SJSA1 (cell line): ENCODE measurements at places on chromosomes 16 and 17. TPM values are rescaled to one million over a fixed set of nuclear protein-coding genes. Genes with fewer than 3 reads are reported as not detected.
A peak's percentile ranks its signal among the peaks of the same experiment; 100 is the strongest.

The WDR59 gene
- total RNA-seq = 10.0 and 15.2 TPM in 2 replicates

The ESRP2 gene
- total RNA-seq = 0.24 TPM in 1 of 2 replicates, not detected in the other

The HAGH gene
- 22.2 and 65.3 TPM in 2 replicates for total RNA-seq

The ITGAL gene
- total RNA-seq = not detected in 2 replicates

The TAT gene
- not detected in 2 replicates for total RNA-seq

The KRTAP3-1 gene
- not detected in 2 replicates for total RNA-seq

The PMFBP1 gene
- total RNA-seq = 0.69 TPM in 1 of 2 replicates, not detected in the other

The OTOA gene
- total RNA-seq = not detected in 2 replicates

The KCNH4 gene
- total RNA-seq = not detected in 2 replicates

The TPSB2 gene
- total RNA-seq = not detected in 2 replicates

GRCh38 chr16:57903656-57904055 is 67.3 kb downstream of the CNGB1 start:
- no peak for DNase-seq

DNA sequence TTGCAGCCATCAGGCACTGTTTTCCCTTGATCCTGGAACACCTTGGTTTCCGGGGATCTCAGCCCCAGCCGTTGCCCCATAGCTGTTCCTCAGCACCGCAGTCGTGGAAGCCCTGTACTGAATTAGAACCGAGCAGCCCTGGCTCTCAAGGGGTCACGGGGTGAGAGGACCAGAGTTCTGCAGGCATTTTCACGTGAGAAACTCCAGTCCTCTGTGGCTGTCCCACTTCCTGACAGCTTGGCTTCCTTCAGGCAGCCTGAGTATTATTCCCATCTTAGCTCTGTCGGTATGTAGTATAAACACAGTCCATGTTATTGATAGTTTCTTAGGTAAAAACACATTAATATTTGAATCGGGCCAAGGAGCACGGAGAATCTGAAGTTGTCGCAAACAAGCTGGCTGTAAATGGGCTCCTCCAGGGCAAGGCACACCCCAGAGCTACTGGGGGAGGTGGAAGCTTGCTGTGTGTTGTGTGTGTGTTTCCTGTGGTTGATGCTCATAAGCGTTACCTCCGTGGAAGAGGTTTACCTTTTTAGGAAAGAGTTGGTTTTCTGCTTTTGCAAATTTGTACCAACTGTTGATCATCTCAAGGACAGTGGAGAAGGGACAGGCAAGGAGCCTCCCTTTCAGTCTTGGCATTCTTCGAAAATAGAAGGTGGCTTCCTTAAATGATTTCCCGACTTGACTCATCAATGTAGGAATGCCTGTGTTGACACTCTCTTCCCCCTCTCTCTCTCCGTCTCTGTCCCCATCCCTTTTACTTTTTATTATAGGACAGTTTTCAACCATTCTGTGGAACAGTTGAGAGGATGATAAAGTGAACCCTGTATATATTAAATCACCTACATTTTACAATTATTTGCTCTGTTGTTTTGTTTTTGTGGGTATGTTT is 208.9 kb upstream of the CHMP6 start:
- DNase-seq = peak; percentile 79

DNA sequence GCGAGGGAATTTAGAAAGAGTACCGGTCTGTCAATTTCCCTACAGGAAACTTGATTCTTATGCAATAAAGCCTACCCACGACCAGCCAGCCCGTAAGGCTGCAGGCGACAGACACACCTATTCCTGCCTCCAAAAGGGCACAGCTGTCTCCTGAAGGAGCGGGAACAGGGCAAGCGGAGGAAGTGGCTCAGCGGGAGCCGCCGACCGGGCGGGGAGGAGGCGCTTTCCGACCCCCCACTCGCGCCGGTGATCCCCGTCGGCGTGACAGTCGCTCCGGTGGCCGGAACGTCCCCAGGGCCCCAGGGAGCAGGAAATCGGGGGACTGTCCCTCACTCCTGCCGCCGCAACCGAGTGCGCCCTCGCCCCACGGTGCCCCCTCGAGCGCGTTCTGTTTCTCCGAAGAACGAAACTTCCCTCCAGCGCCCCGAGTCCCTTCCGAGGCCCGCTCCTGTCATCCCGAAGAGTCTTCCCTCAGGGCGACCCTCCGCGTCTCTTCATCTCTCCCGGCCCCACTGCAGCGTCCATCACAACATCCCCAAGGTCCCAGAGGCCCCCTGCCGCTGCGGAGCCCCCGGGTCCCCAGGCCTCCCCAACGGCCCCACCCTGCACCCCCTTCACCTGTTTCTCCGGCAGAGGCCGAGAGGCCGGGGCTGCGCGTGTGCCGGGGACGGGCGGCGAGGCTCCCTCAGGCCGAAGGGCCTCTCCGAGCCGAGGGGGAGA is 421 bp downstream of the STAT3 start:
- no peak for DNase-seq

- no peak for DNase-seq
Observed at GRCh38 chr17:46765453-46765852, 53.0 kb downstream of the WNT3 start.

- no peak for DNase-seq
Observed at GRCh38 chr16:67104845-67105244, 4.9 kb upstream of the PHAF1 start.

DNA sequence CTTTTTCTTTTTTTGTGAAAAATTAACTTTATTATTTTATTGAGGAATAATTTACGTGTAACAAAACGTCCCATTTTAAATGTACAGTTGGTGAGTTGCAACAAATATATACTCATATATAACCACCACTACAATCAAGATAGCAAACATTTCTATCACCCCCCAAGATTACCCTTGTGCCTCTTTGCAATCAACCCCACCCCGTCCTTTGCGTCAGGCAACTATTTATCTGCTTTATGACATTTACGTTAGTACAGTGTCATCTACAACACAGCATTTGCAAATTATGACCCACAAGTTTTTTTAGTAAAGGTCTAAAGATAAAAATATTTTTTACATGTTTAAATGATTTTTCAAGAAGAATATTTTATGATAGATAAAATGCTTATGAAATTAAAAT is 485.6 kb upstream of the SOX9 start:
- DNase-seq = no peak

- DNase-seq = no peak
Observed at GRCh38 chr16:12904329-12904671, 2.9 kb downstream of the SHISA9 start.

- DNase-seq = peak; percentile 87
Observed at GRCh38 chr17:17416400-17417360, 60.1 kb upstream of the MED9 start.

DNA sequence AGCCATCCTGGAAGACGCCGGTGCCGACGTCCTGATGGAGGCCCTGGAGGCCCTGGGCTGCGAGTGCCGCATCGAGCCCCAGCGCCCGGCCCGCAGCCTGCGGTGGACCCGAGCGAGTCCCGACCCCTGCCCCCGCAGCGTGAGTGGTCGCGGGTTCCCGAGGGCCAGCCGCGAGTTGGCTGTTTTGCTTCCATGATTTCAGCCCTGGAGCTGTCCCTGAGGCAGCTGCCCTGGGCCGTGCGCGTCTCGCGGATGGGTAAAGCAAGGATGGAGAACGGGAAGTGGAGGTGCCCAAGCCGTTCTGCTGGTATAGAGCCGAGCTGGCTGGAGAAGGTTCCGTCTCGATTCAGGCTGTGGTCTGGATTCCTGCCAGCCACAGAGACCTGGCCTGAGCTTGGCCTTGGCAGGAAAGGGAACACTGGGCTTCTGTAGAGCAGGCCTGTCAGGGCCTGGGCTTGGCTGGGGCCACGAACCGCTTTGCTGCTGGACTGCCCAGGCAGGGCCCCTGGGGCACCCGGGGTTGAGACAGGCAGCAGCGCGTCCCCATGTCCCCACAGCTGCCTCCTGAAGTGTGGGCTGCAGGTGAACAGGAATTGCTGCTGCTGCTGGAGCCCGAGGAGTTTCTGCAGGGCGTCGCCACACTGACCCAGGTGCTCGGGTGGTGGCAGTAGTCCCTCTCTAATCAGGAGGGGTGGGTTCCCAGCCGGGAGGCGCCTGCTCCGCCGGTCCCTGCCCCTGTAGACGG is 941 bp upstream of the MRPS34 start:
- no peak for DNase-seq

DNA sequence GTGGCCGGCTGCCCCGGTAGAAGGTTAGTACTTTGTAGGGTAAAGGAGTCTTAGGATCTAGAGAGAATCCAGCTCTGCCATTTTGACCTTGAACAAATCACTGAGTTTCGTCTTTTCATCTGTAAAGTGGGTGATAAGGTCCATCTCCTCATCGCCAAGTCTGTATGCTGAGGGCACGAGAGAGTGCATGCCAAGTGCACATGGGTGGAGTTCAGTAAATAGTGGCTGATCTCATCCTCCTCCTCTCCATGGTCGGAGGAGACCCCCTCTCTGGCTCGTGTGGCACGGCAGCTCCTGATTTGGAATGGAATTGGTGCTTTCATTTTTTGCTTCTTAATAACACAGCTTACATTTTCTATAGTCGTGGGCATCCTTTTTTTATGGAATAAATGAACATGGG is 30.7 kb downstream of the MYH3 start:
- DNase-seq = no peak

- no peak for DNase-seq
Observed at GRCh38 chr17:22459953-22460350, 767.6 kb downstream of the KCNJ18 start.

DNA sequence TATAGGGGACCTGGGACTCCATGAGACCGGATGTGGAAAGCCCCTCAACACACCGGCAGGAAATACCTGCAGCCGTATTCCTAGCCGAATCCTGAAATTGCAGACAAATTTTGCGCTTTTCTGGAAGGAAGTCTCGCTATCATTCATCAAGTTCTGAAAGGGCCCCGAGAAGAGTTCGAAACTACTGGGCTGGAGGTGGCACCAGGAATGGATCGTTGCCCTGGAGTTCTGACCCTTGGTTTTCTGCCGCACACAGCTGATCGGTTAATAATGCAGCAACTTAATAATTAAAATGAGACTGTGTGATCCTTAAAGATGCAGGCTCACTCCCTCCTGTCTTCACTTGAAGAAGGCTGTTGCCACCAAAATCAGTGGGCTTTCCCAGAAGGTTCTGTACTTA is 55.7 kb upstream of the MRTFB start:
- DNase-seq = no peak

DNA sequence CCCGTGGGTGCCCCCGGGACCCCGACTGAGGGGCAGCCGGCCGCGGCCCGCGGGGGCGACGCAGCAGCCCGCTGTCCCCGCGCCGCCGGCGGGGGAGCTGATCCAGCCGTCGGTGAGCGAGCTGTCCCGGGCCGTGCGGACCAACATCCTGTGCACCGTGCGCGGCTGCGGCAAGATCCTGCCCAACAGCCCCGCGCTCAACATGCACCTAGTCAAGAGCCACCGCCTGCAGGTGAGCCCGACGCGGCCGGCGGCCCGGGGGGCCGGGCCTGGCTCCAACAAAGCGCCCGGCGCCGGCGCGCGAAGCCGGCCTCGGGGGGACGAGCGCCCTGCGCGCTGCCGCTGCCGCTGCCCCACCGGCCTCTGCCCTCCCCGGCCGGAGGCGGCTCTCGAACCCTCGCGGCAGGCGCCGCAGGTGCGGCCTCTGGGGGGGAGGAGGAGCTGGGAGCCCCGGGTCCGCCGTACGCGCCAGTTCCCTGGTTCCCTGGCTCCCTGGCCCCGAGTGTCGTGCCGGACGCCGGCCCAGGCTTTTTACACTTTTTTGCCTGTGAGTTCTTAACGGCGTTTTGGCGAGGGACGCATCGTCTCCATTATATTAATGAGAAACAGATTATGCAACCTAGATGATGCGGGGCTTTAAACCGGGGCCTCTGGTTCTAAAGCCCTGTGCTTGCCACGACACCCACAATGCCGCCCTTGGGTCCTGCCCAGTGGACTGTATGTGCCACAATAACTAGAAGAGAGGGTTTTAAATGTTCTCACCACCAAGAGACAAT is 521 bp downstream of the ATMIN start:
- DNase-seq = peak; percentile 44

DNA sequence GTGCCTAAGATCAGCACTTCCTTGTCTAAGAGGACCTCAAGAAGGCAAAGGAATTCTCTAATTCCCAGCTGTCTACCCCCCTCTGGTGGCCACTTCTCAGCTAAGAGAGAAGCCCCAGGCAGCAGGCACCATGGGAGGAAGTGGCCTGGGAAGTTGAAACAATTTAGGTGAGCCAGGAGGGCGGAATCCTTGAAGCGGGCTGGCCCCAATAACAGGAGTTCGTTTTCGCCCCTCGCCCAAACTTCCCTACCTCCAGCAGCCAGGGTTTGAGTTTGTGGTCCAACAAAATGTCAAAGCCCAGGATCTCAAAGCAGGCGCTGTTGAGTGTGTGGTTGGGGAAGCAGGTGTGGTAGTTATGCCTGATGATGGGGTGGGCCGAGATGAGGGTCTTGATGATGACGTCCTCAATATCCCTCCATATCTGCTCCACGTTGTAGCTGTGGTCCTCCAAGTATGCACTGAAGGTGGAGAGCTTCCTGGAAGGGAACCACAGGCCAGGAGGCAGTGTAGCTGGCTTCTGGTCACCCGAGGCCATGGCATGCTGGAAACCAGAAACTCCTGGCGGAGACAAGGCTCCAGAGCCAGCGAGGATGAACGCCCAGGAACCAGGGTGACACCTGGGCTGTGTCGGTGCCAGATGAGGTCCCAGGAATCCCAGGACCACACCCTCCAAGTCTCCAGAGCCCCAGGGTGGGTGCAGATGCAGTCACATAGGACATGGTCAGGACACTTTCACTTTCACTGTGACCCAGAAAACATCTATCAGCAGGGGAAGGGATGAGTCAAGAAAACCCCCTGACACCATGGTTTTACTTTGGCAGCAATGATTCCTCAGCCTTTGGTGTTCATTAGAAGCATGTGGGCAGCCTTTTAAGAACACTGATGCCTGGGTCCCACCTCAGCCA is 25.6 kb downstream of the TTLL6 start:
- peak; percentile 84 for DNase-seq

GRCh38 chr16:23290189-23291062 is 11.7 kb upstream of the SCNN1B start:
- DNase-seq = no peak

GRCh38 chr16:31472709-31473203 is 804 bp downstream of the TGFB1I1 start:
- peak; percentile 98 for DNase-seq
